SK-MEL-5 (cell line): ENCODE measurements at places on chromosomes 2 and 18.

GRCh38 chr2:24813691-24814137 is 20.5 kb downstream of the CENPO start:
- DNase-seq = no peak

GRCh38 chr2:98299211-98299905 is 46.9 kb upstream of the CNGA3 start:
- DNase-seq = no peak

DNA sequence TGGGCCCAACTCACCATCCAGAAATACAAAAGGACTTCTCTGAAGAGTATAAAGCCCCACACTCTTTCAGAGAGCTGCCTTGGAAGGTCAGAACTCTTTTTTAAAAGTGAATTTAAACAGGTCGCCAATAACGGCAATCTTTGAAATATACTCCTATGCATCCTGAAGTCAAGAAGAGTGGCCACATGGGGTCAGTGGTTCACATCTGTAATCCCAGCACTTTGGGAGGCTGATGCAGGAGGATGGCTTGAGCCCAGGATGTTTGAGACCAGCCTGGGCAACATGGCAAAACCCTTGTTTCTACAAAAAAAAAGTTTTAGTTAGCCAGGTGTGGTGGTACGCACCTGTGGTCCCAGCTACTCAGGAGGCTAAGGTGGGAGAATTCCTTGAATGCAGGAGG is 68.1 kb upstream of the FZD7 start:
- peak; percentile 64 for DNase-seq

DNA sequence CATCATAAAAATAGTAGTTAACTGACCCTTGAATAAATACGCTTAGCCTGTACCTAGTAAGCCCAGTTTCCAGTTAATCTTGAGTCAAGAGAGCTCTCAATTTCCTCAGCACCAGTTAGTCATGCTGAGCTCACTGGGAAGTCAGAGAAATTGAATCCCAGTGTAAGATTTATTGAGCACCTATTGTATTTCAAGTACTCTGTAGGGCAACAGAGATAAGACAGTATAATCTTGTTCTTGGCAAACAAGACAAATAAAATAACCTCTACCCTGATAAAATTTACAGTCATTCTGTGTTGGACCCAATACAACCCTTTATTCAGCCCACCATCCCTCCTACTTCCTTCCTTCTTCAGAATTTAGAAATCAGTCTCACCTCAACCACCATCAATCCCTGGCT is 71.9 kb upstream of the NRP2 start:
- DNase-seq = no peak
